Activated CD8-positive, alpha-beta memory T cell treated with anti-CD3 and anti-CD28 coated beads for 1 hour (primary cell): ENCODE measurements at places on chromosomes 6 and 20.
A peak's percentile ranks its signal among the peaks of the same experiment; 100 is the strongest.

GRCh38 chr20:9087531-9088217, 18.8 kb downstream of the PLCB4 start:
- no peak for DNase-seq

GRCh38 chr6:33549196-33549595, 30.9 kb downstream of the BAK1 start:
- DNase-seq = no peak

DNA sequence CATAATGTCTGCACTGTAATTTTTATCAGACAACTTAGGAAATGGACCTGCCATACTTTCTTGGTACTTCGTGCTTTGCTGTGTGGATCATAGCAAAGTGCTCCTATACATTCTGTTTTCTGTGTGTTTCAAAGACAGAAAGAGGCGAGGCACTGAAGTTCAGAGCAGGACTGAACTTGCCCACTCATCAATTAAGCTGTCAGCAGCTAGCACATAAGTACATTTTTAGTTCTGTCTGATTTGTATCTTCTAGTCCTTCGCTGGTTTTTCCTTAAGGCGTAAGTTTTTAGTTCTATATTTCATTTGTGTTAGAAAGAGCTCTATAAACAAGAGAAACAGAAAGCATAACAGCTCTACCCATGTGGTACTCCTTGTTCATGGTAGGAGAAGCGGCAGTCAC, 42.1 kb downstream of the MAP3K4 start:
- no peak for DNase-seq

GRCh38 chr20:32312718-32313424, 35.4 kb downstream of the KIF3B start:
- no peak for DNase-seq

- no peak for DNase-seq
Measured at GRCh38 chr6:39140556-39141167, 25.7 kb upstream of the SAYSD1 start.

- no peak for DNase-seq
Measured at GRCh38 chr20:15060265-15061060, 723.1 kb upstream of the FLRT3 start.

DNA sequence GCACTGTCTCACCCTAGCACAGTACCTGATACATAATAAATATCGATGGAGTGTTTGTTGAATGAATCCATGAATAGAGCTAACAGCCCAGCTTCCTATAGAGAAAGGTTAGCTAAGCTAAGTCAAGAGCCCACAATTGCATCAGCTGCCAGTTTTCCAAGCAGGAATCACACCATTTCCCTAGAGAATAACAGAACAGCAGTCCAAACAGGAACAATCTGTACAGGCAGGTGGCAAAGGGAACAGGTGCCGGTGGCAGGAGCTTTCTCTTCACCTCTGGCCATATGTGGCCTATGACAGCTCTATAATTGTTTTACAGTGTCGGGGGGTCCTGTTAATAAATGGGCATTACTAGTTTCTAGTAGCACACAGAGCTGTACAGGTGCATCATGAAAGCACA, 38.8 kb downstream of the ISM1 start:
- DNase-seq = no peak

GRCh38 chr20:32652739-32653526, 20.8 kb downstream of the C20orf203 start:
- peak; percentile 83 for DNase-seq

DNA sequence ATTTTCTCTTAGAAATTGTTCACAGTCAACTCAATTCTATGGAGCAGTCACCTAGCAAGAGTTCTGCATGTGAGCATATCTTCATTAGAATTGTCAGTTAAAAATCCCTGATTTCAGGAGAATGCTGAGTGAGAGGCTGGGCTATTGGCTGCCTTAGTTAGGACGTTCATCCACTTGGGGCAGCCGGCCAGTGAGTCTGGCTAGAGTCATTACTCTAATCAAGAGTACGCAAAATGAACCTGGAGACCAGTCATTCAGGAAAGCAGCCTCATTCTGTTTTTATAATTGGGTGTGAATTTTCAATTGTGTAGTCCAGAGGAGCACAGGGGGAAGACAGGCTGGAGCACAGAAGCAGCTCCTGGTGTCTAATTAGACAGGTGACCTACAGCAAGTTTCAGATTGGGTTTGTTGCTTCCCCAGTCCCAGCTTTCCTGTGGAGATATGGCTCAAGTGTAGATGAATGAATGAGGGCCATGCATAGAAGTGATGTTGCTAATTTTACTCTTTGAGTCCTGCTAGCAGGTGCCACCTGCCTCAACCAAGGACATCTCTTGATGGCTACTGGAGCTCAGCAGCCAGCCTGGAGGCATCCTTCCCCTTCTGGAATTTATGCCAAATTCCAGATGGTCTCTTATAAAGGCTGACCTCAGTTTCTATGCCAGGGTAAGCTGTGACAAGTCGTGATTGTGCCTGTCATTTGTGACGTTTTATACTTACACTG, 265.7 kb downstream of the NKAIN2 start:
- no peak for DNase-seq

GRCh38 chr6:121436960-121437850, 1.8 kb downstream of the GJA1 start:
- no peak for DNase-seq

- DNase-seq = no peak
Measured at GRCh38 chr6:19159089-19159488, 678.1 kb upstream of the ID4 start.

DNA sequence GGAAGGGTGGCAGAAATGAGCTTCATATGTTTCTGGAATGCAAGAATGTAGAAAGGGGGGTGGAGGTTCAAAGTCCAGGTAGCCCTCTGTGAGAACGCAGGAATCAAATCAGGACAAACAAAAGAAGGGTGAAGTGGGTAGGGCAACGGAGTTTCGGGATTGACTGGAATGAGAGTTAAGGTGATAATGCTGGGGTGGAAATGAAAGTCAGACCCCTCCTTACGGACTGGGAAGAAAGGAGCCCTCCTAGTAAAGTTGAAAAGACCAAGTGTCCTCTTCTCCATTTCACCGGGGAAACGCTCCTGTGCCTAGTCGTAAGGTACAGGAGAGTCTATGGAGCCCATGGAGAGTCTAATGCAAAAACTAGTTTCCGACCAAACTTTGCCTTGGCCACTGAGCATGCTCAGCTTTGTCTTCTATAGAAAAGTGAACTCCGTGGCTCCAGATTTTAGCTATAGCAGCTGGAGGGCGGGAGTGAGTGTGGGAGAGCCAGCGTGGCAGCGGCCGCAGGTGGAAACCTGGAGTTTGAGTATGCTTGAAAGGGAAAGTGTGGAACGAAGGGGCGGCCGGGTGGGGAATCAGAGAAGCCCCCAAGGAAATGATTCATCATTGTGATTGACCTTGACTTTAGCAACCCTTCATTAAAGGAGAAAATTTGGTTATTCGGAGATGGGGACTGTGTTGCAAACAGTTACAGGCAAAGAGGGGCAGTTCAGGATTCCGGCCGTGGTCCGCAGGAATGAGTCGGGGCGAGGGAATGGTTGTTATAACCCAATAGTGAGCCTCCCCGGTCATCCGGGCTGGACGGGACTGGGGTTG, 1.3 kb upstream of the LRRC1 start:
- no peak for DNase-seq

GRCh38 chr6:45200510-45200909, 127.6 kb upstream of the RUNX2 start:
- no peak for DNase-seq

- DNase-seq = no peak
Measured at GRCh38 chr20:24382331-24382730, 87.1 kb upstream of the SYNDIG1 start.

DNA sequence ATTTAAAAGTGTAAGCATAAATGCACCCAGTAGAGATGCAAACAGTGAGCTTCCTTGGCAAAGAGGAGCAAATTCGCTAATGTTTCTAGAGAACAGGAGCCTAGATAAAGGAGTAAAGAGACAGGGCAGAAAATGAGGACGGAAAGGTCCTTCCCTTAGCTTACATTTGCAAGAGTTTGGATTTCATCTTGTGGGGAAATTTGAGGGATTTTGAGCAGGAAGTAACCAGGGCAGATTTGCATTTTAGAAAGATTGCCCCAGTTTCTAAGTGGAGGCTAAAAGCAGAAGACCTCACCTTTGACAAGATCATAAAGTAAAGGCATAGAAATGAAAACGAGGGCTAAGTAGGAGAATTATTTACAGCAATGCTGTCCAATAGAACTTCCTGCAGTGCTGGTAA, 80.5 kb downstream of the ADAT2 start:
- no peak for DNase-seq

DNA sequence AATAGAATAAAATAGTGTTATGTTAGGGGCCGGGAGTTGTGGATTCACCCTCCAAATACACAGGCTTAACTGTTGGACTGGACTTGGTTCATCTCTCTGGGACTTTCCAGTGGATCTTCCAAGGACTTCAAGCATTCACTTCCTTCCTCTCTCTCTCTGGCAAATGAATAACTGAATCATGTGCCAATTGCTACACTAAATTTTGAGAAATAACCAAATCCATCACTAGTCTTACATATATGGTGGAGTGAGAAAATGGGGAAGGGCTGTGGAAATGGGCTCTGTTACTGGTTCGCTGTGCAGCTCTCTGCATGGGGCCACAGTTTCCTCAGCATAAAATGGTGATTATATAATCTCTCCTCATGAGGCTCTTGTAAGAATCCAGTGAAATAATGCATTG, 6.8 kb upstream of the KIAA1755 start:
- no peak for DNase-seq

DNA sequence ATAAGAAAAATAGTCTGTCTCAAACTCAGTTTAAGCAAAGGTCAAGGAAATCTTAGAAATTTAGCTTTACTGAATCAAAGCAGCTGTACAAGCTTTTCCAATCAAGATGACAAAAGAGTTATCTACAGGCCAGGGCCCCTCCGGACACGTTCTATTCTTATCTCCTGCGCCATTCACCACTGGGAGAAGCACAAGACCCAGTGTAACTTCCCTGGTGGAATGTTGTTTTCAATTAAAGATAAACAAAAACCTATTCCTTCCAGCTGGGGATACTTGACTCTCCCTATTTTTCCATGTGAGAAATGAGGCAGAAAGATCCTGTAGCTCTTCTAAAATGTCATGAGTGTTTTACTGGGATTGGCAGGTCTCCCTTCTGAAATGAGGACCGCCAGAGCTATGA, 123.3 kb downstream of the TBX18 start:
- no peak for DNase-seq

DNA sequence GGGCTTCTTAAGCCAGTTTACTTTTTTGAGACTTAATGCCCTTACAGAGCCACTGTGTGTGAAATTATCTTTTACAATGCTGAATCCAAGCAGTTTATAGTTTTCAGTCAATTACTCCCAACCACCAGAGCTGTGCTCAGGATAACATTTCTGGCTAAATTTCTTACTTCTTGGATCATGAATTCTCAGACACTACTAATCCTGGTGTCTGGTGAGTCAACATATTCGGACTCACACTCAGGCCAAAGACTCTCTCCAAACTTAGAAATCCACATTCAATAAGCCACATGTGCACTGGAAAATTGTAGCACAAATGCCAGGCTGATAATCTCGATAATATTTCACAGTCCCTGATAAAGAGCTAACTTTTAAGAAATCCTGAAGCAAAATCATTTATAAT, 49.0 kb downstream of the PTPRT start:
- DNase-seq = no peak

GRCh38 chr6:18488004-18488403, 100.9 kb downstream of the RNF144B start:
- DNase-seq = no peak

- no peak for DNase-seq
Measured at GRCh38 chr20:50348096-50348495, 157.5 kb downstream of the CEBPB start.

- no peak for DNase-seq
Measured at GRCh38 chr20:10565191-10565921, 108.4 kb downstream of the JAG1 start.

DNA sequence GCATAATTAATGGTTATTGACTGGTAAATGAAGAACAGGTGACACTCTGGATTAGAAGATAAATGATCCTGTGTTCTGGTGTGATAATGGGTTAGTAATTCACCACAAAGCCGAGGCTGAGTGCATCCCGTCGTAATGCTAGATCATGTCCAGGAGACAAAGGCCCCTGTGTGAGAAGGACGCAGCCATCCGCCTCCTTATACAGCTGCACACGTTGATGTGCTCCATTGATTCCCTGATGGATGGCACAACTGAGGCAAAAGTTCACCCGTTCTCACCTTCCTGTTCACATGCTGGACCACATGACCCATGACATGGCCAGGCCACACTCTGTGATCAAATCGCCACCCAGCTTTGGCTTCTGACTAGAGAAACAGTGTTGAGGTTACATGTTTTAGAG, 136.1 kb downstream of the FOXC1 start:
- DNase-seq = no peak

DNA sequence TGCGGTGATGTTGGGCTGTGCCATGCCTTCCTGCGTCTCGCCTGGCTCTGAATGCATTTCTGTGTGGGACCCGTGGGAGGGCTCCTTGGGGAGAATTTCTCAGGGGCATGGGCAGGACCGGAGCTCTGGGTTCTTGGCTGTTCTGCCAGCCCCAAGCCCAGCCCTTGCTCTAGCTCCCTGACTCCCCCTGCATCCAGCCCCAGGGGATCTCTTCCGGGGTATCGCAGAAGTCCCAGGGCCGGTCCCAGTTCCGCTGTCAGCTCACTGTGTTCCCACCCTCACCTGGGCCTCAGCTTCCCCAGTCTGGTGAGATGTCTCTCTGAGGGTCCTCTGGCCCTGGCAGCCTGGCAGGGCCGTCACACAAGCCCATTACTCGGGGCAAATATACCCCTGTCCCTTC, 20.5 kb downstream of the SPDEF start:
- no peak for DNase-seq

DNA sequence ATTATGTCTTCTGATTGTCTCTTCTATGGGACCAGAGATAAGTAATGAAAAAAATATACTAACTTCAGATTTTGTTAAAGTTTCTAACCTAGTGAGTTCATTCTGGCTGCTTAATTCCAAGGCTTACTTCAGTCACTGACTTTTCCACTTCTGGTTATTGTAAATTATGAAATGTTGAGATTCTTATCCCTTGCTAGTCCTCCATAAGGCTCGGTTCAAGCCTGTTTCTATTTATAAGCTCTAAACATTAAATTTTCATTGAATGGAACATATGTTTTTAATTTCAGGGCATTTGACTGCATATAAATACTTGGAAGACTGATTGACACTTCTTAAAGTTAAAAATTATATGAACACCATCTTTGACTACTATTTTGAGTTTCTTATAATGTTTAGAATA, 23.6 kb upstream of the NKAIN2 start:
- no peak for DNase-seq

DNA sequence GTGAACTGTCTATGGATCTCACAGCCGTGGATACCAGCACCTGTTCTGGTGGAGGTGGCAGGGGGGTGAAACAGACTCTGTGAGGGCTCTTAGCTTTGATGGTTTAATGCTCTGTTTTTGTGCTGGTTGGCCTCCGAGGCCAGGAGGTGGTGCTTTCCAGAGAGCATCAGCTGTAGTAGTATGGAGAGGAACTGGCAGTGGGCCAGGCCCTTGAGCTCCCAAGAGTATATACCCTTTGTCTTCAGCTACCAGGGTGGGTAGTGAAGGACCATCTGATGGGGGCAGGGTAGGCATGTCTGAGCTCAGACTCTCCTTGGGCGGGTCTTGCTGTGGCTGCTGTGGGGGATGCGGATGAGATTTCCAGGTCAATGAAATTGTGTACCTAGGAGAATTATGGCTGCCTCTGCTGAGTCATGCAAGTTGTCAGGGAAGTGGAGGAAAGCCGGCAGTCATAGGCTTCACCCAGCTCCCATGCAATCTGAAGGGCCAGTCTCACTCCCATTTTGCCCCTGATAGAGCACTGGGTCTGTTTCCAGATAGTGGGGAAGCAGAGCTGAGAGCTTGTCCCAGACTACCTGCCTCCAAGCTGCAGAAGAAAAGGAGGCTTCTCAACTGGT, 102.7 kb upstream of the AHI1 start:
- no peak for DNase-seq
